Lung (tissue), 17 donors: ENCODE measurements at places on chromosomes 7 and 10.
A peak's percentile ranks its signal among the peaks of the same experiment; 100 is the strongest.

- DNase-seq, result no peak
These were observed 702.3 kb downstream of the LRMDA start for GRCh38 chr10:76133597-76134255.

DNA sequence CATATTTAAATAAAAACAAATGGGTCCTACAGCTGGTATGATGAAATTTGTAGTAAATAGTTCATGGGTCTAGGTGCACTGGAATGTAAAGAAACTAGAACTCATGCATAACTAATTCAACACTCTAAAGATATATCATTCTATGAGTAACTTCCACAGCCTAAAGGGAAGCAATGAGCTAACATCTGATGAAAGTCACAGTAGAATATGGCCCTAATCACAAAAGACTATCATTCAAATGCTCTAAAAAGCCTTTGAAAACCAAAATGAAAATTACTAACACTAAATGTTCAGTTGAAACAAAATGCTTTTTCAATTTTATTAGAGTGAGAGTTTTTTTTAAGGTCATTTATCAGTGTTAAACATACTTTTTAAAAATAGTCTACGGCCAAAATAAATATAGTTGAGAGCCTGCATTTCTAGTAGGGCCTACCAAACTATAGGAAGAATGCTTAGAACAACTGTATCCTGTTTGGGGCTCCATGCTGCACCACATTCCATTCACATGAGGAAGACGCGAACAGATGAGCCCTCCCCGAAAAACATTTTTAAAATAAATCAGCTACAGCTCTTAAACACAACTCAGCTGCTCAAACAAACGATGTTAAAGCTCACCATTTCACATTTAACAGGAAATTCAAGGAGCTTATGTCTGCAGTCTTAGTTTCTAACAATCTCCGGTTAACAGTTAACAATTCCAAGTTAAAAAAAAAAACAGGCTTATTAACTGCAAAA lies 134.5 kb downstream of the NRBF2 start:
- peak; percentile 92 for DNase-seq

DNA sequence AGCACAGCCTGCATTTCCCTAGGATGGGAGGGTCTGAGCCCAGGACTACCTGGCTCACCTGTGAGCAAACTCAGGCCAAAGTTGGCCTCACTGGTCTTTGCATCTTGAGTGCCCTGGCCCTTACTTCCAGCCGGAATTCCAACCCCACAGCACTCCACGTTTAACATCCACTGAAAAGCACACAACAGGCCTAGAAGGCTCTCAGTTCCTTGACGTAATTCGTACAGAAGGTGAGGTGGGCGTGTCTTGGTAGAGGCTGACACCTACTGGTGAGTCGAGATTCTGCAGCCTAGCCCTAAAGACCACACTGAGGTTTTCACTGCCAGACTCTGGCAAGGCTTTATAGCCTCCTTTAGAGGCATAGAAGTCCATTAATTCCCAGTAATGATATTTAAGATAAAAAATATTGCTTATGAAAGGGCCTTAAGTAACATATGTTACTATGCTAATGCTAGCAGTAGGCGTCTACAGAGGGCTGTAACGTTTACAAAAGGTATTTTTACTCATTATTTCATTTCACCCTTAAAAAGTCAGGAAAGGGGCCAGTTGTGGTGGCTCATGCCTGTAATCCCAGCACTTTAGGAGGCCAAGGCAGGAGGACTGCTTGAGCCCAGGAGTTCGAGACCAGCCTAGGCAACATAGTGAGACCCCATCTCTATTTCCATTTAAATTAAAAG lies 95.8 kb downstream of the HIP1 start:
- peak; percentile 34 for DNase-seq

DNA sequence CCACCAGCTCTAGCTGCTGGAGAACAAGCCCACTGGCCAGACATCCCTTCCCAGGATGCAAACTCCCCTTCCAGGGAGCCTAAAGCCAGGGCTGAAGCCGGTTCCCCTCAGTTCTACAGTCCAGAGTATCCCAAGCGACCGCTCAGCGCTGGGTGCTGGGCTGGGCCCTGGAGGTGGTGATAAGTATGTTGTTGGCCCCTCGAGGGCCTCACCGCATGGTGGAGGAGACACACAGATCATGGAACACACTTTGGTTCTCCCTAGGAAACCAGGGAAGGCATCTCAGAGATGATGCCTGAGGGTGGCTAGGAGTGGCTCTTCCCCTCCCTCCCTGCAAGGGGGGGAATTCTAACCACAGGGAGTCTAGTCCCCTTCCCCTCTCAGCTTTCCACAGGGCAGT lies 4.4 kb downstream of the PODXL start:
- no peak for DNase-seq

GRCh38 chr7:118467381-118467780 lies 242.9 kb downstream of the ANKRD7 start:
- no peak for DNase-seq

GRCh38 chr10:70379581-70380176 lies 2.7 kb downstream of the LRRC20 start:
- no peak for DNase-seq

DNA sequence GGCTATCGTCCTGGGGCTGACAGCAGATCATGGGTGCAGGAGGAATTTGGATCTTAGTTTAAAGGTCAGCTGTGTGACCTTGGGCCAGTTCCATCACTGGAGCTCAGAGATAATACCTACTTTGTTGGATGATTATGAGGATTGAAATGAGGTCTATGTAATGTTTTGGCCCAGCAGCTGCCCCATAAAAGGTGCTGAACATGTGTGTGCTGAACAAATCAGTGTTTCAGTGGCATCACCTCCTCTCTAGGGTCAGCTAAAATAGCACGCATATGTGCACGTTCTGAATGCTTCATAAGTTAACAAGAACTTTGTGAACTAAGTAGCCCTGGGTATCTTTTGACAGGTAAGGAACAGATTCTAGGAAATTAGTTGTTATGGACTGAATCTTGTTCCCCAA lies 84.8 kb upstream of the LRRC18 start:
- DNase-seq, result no peak

GRCh38 chr10:33800545-33800944 lies 466.1 kb upstream of the NRP1 start:
- DNase-seq, result no peak

DNA sequence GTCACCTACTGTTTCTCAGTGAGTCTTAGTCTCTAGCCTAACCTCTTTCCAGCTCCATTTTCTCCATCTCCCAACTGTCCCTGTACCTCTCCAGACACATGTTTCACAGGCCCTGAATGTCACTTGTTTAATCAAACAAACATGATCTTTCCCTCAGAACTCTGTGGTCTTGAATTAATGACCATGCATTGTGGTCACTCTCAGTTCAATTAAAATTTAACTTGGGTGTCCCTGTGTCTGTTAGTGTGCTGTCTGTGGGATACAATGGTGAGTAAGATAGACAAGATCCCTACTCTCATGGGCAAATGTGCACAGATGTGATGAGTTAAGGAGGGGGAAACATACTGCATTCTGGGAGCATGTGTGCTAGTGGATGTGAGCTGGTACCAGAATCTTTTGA lies 65.0 kb downstream of the RBM33 start:
- DNase-seq, result no peak

- DNase-seq, result no peak
These were observed 613.9 kb upstream of the CELF2 start for GRCh38 chr10:10403762-10404161.

- peak; percentile 94 for DNase-seq
These were observed 140.9 kb downstream of the ADCYAP1R1 start for GRCh38 chr7:31192986-31193385.

DNA sequence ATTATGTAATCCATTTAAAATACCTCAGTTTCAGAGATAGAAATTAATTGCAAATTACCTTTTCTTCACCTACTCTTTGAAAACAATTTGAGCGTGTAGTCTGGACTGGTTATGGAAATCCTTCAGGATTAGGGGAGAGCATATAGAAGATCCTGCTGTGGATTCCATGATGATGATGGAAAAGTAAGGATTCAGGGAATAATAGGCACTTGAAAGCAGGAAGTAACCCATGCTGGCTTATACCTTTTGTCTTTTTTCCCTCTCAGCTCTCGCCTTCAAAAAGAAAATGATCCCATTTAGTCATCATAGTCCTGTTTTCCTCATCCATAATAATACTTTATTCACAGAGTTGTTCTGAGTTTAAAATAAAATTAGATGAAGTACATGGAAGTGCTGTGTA lies 4.4 kb downstream of the HBP1 start:
- DNase-seq, result no peak

- no peak for DNase-seq
These were observed 89.1 kb upstream of the SP4 start for GRCh38 chr7:21338728-21339164.

GRCh38 chr7:23523486-23524075 lies 8.2 kb downstream of the TRA2A start:
- DNase-seq, result no peak

DNA sequence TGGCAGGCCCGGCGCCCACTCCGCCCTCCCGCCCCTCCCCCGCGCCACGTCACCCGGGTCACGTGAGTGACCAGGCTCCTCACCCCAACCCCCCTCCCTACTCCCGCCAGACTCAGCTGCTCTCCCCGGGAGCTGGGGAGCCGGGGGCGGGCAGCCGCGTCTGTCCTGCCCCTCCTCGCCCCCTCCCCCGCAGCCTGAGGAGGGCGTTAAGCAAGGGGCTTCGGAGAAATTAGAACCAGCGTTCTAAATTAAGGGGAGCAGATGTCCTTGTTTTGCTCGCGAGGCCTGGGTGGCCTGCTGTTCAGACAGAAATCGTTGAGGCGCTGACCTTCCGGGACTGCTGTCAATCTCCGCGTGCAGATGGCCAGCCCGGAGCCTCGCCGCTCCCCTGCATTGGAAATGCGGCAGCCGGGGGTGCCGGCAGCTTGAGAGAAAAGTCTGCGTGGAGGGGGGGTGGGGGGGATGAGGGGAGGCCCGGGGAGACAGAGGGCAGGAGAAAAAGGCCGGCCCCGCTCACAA lies 102.2 kb upstream of the ZNF438 start:
- peak; percentile 95 for DNase-seq

DNA sequence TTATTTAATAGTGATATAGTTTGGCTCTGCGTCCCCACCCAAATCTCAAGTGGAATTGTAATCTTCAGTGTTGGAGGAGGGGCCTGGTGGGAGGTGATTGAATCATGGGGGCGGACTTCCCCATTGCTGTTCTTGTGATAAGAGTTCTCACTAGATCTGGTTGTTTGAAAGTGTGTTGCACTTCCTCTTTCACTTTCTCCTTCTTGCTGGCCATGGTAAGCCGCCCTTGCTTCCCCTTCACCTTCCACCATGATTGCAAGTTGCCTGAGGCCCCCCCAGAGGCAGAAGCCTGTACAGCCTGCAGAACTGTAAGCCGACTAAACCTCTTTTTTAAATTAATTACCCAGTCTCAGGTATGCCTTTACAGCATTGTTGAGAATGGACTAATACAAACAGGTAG lies 101.4 kb downstream of the MTPAP start:
- DNase-seq, result no peak

GRCh38 chr7:44805950-44806349 lies 9.5 kb downstream of the PPIA start:
- DNase-seq, result no peak

DNA sequence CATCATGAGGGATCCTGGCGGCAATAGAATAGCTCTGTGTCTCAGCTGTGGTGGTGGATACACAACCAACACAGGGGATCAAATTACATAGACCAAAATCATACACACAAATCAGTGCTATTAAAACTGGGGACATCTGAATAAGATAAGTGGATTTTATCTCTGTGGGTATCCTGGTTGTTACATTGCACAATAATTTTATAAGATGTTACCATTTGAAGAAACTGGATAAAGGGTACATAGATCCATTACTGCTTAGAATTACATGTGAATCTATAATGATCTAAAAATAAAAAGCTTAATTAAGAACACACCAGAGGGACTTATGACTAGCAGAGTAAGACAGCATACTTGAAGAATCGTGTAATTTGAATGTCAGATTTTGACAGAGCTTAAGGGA lies 8.2 kb upstream of the FAM3C start:
- no peak for DNase-seq

- peak; percentile 68 for DNase-seq
These were observed 98.8 kb upstream of the BMPER start for GRCh38 chr7:33806298-33807154.
